ENCODE measurements at places on chromosomes 4 and X.

- no peak for DNase-seq
These were observed 921.8 kb upstream of the PCDH10 start for GRCh38 chr4:132227151-132227856.

DNA sequence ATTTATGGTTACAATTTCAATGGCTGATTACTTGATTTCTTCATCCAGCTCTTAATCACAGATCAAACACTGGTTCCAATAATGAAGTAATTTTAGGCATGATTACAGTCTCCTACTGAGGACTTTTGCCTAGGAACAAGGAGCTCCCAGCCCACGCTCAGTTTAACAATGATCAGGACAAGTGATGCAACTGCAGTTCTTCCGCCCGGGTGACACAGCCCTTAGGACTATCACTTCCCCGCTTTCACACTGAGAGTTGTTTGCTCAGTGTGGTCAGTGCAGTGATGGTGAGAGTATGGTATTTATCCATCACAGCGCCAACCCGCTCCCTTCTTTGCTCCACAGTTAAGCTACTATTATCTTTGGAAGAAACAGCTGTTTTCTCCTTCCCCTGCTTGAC is 203.2 kb upstream of the MBNL3 start:
- DNase-seq, result no peak

- DNase-seq, result no peak
These were observed 273.7 kb downstream of the HNRNPD start for GRCh38 chr4:82099928-82100579.

- DNase-seq, result no peak
These were observed 19.6 kb upstream of the IQCM start for GRCh38 chr4:149835280-149835679.

DNA sequence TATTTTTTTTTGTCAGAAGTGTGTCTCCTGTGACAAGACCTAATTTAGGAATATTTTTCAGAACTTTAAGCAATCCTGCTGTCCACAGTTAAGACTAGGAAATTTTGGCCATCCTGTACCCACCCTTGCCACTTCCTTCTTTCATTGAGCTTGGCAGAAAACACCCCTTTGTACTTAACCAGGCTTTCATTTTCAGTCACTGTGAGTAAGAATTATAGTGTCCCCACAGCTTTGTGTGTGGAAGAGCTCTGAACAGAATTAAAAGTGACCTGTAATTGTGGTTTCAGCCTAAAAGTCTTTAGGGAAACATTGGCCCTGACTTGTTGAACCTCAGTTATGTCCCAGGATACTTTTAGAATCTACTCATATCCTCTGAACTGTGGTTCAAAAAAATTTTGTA is 153.7 kb upstream of the BMP3 start:
- no peak for DNase-seq

DNA sequence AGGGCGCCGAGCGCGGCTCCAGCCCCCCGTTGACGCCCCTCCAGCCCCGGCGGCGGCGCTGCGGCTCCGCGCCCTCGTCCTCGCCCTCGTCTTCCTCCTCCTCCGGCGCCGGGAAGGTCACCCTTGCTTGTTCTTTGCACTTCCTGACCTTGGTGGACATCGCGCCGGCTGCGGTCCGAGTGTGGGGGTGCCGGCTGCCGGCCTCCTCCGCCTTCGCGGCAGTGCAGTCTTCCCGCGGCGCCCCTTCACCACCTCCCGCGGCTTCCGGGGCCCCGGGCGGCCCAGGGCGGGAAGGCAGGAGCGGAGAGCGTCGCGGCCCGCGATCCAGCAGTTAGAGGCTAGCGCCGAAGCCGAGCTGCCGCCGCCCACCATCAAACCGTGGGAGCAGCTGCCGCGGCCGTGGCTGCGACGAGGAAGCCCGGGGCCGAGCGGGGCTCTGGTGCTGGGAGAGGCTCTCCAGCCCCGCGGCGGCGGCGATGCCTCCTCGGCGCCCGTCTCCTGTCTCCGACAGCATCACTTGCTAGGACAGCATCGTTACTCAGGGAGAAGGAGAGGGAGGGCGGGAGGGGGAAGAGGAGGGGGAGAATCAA is at the start of gene TRPC3:
Gene TRPC3, minus strand, starts transcription at position 540 of the 590 bp plus-strand sequence. Its CDS starts 380 bp downstream, at position 160.
- peak; percentile 72 for DNase-seq
